ENCODE measurements at places on chromosomes 7 and 10.

DNA sequence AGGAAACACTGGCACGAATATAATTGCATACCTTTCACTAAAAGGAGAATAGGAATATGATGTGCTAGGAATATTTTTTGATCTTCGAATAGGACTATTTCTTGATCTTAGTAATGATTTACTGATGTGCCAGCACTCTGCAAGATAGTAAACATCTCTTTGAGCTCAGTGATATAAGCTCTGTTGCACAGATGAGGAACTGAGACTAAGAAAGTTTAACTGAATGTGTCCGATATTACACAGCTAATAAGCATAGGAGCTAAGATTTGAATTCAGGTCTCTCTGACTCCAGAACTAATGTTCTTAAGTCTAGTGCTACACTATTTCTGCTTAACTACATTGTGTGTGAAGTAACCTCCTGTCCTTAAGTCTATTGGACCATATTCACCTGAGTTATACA is 98.4 kb upstream of the PTPRZ1 start:
- DNase-seq: no peak

DNA sequence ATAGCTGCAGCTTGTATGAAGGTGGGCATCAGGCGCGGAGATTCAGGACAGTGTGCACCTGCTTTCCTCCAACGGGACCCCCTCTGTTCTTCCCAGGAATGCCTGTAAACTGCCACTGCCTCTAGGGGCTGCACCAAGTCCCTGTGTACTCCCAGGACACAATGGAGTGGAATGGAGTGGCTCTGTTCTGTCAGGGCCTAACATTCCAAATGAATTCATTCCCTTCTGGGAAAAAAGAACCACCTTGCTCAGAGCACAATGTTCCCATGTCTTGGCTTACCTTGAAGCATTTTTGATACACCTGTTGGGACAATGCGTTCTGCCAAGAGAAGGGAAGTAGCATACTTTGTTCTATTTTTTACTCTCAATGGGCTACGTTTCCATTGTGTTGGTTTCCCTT is 339.4 kb downstream of the FRMD4A start:
- no peak for DNase-seq

GRCh38 chr7:78130446-78131215 is 332.1 kb downstream of the PHTF2 start:
- no peak for DNase-seq

DNA sequence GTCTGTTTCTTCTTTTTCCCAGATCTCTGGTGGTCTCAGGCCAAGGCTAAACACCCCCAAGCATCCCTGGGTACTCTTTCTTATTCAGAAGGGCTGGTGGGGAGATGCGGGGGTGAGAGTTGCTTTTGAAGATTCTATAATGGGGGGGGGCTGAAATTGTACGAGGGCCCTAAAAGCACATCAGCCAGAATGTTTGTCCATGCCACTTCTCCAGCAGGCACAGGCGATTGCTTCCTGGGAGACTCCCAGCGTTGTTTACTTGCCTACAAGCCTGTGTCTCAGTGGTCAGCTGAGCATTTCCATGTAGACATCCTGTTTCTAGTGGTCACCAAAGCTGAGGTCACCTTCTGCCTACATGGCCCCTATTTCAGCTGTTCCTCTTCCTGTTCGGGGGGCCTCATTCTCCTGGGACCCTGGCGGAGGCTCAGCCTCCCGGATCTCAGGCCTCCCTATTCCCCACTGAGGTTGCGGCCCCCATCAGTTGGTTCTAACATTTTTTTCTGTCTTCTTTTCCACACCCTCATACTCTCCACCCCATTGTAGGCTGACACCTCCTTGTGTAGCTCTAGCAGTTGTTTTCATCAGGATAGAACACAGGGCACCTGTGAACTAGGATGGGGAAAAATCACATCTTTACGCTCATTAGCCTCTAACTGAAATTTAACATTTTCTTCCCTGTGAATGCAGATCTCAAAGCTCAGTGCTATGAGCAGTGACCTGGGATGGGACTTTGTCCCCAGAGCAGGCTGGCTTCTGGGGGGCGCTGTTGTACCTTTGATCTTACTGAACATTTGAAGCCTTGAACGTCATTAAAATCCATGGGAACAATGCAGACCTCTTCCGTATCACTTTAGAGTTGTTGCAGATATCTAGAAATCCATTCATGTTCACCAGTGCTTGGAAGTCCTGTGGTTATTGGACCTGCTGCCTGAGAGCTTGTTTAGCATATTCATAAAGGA is 286.5 kb downstream of the GLRX3 start:
- no peak for DNase-seq

GRCh38 chr7:157526005-157526912 is 189.5 kb downstream of the DNAJB6 start:
- no peak for DNase-seq

DNA sequence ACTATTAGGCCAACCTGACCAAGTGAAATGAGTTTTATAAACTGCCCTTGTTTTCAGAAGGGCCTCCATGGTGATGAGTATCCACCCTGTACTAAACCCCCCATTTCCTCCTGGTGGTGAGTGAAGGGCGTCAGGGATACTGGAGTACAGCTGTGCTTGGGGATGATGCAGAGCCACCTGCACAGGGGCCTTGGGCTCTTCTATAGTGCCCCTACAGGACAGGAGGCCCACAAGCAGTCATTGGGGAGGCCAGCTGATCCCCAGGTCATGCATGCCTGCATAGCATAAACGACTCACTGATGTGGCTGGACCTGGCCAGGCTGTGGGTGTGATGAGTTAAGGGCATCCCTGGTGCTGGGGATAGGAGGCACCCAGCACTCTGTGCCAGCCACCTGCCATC is 114.1 kb upstream of the CELF2 start:
- DNase-seq: no peak

- DNase-seq: no peak
Observed at GRCh38 chr7:132290021-132290420, 286.2 kb downstream of the PLXNA4 start.

DNA sequence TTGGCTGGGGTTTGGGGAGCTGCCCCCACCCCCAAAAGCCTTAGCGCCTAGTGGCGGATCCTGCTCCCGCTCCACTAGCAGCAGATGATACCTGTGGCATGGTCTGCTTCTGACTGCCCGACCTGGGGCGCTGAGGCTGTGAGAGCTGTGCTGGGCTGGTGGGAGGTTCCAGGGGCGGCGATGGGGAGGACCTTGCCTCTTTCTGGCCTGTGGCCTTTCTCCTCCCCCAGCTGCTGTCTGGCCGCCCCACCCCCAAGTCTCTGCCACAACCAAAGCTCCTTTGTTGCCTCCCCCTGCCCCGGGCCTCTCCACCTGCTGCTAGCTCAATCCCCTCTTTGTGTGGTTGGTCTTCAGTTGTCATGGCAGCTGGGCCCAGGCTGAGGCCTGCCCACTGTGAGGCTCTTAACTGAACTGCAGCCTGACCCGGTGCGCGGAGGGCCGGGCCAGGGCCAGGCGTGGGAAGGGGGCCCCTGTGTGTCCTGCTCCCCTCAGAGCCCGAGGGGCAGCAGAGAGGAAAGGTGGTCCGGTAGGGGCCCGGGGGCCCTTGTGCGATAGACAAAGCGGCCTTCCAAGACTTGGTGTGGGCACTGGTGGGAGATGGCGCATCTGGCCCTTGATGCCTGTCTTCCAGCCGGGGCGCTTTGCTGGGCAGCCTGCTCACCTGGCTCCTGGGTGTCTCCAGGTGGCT is 4.7 kb downstream of the ZNF775 start:
- no peak for DNase-seq

GRCh38 chr10:63200431-63200830 is 67.3 kb downstream of the NRBF2 start:
- DNase-seq: no peak

- no peak for DNase-seq
Observed at GRCh38 chr7:87507446-87507845, 32.0 kb upstream of the ABCB4 start.

DNA sequence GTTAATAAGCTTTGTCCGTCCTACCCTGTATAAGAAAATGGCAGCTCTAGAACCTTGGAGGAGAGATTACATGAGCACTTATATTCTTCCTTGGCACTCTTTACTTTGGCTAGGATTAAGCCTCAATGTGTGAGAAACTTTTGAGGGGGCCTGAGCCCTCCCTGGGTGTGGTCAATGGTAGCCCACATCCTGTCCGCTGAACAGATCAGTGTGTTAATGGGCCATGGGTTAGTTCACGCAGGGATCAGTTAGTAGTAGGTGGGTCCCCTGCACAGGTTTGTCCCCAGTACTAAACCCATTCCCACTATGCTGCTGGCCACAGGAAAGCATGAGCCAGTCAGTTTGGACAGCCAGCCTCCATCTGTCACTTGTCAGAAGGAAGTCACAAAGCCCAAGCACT is 20.2 kb upstream of the IKZF1 start:
- no peak for DNase-seq

- no peak for DNase-seq
Observed at GRCh38 chr10:64096941-64097340, 575.7 kb downstream of the REEP3 start.
